ENCODE measurements at places on chromosomes 2 and 18. TPM values are rescaled to one million over a fixed set of nuclear protein-coding genes. Genes with fewer than 3 reads are reported as not detected.

- no peak overlapping the region for H3K27ac ChIP-seq
- H3K27me3 ChIP-seq = no peaks in the 10 kb centered on the region
- DNase-seq = no peak
- no peak overlapping the region for H3K4me3 ChIP-seq
Observed at GRCh38 chr2:104746858-104747257, 107.1 kb upstream of the POU3F3 start.

DNA sequence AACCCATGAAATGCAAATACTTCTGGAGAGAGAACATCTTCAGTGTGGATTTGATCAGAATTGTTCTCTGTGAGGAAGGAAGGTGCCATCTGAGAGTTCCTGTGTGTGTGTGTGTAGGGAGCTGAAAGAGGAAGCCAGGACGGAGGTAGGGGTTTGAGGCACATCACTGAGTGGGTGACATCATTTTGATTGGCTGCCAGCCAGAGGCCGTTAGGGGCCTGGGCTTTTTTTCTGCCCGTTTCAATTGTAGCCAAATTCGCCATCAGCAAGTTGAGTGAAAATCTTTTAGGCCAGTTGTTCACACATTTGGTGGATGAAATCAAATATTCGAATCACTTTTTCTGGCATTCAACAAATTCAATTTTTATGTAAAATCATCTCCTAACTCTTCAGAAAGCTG, 48.9 kb downstream of the TSN start:
- DNase-seq = peak; percentile 32
- peaks cover 11% of the 10 kb centered on the region for H3K27me3 ChIP-seq
- H3K27ac ChIP-seq = no peak overlapping the region
- no peaks in the 10 kb centered on the region for H3K36me3 ChIP-seq

- no peak for DNase-seq
- H3K27me3 ChIP-seq = no peaks in the 10 kb centered on the region
- H3K27ac ChIP-seq = no peak overlapping the region
- no peak overlapping the region for H3K4me3 ChIP-seq
Observed at GRCh38 chr2:5389740-5390139, 302.4 kb upstream of the SOX11 start.

DNA sequence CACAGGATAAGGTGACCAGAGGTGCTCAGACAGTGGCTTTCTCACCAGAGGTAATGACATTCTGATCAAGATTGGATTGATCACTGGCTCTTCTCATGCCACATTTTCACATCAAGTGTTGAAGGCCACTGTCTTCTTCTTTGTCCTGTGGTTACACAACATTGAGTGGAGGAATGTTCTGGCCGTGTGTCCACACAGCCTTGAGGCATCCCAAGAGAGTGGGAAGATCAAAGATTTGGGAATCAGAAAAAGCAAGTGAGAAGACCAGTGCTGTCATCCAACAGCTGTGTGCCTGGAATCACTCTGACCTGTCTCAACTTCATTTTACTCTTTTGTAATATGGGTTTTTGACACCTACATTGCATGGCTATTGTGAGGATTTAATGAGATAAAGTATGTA, 67.4 kb downstream of the IL1R2 start:
- H3K4me1 ChIP-seq = peaks cover 23% of the 10 kb centered on the region
- no peak overlapping the region for H3K4me3 ChIP-seq
- no peaks in the 10 kb centered on the region for H3K36me3 ChIP-seq
- no peak overlapping the region for H3K27ac ChIP-seq

DNA sequence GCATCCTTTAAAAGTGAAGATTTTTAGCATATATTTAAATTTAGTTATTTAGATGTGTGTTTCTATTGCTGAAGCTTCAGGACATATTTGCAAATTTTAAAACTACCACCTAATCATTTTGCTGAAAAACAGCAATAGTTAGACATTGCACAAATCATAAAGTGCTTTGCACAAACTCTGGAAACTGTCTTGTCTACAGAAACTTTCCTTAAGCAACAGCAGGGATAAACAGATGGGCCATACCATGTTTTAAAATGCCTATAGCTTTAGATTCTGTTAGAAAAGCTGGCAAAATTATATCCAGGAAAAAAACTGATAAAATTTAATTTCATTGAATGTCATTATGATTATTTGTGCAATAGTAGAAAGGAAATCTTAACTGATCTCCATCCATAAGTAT, 1313.9 kb upstream of the ACVR2A start:
- DNase-seq = no peak
- H3K27me3 ChIP-seq = no peaks in the 10 kb centered on the region
- no peak overlapping the region for H3K27ac ChIP-seq
- H3K4me3 ChIP-seq = no peak overlapping the region
- H3K36me3 ChIP-seq = no peaks in the 10 kb centered on the region
- H3K4me1 ChIP-seq = no peaks in the 10 kb centered on the region

DNA sequence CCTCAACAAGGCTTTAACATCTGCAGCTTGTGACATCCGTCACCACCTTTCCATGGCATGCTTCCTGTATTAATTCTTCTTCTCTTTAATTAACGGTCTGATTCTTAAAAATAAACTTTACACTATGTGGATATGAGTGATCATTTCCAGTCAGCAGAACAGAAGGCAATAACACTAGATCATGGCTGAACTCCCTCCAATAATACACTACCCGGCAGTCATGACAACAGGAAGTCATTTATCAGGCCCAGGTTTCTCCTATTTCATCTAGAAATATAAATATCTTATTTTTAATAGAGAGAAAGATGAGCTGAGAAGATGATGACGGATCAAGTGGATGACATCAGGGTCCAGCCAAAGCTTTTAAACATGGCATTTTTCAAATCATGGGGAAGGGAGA, 792.2 kb downstream of the SLC4A3 start:
- H3K4me3 ChIP-seq = no peak overlapping the region
- no peak overlapping the region for H3K27ac ChIP-seq
- no peaks in the 10 kb centered on the region for H3K4me1 ChIP-seq
- peak; percentile 19 for DNase-seq
- H3K27me3 ChIP-seq = no peaks in the 10 kb centered on the region

DNA sequence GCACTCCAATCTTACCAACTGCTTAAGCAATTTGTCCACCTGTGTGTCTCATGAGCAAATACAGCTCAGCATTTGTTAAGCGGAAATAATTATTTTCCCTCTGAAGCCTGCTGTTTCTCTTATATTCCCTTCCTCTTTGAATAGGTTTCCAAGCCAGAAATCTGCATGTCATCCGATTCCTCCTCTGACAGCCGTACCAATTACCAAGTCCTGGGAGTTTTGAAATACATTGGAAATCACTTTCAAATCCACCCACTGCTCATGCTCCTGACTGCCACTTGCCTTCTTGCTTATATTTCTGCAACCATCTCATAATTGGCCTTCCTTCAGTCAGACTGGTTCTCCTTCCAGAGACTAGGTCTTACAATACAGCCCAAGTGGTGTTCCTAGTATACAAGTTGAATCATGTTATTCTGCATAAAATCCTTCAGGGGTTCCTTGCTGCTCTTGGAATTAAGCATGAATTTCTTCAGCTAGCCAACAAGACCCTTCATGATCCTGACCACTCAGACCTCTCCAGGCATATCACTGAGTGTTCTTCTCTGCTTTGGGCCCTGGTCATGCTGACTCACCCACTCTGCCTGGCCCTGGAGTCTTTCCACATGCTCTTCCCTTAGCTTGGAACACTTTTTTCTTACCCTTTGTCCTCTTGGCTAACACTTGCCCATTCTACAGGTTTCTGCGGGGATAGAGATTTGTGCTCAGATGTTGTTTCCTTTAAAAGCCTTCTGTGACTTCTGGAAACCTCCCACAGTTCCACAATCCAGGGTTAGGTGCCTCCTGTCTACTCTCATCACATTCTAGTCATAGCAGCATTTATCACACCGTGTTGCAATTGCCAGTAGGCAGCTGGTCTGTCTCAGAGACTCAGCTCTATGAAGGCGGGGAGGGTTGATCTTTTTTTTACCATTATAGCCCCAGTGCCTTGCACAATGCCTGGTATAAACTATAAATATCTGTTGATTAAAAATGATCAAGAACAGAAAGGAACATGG, 157.6 kb downstream of the ARL6IP6 start:
- peaks cover 2% of the 10 kb centered on the region for H3K4me1 ChIP-seq
- H3K27me3 ChIP-seq = no peaks in the 10 kb centered on the region
- H3K36me3 ChIP-seq = no peaks in the 10 kb centered on the region
- 0 out of 2 replicates have a peak overlapping the region, but pooled peaks have one; percentile 31 for H3K27ac ChIP-seq
- no peak overlapping the region for H3K4me3 ChIP-seq
- peak; percentile 6 for DNase-seq

DNA sequence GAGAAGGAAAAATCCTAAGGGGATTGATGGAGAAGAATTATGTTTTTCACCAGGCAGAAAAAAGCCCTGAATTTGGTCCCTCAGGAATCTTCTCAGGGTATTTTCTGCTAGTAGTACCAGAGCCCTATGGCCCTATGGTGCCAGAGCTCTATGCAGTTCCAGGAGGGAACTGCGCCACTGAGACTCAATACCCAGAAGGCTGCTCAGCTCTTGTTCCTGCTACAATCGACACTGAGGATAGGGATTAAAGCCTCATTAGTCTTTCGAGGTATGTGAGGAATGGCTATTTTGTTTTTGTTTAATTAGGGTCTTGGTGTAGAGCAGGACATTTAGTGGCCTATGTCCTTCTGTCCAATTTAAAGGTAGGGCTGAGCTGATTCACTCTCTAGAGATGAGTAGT, 21.7 kb upstream of the PPP3R1 start:
- peaks cover 2% of the 10 kb centered on the region for H3K27me3 ChIP-seq
- no peak overlapping the region for H3K27ac ChIP-seq
- DNase-seq = no peak
- no peak overlapping the region for H3K4me3 ChIP-seq
- H3K36me3 ChIP-seq = no peaks in the 10 kb centered on the region
- no peaks in the 10 kb centered on the region for H3K4me1 ChIP-seq

DNA sequence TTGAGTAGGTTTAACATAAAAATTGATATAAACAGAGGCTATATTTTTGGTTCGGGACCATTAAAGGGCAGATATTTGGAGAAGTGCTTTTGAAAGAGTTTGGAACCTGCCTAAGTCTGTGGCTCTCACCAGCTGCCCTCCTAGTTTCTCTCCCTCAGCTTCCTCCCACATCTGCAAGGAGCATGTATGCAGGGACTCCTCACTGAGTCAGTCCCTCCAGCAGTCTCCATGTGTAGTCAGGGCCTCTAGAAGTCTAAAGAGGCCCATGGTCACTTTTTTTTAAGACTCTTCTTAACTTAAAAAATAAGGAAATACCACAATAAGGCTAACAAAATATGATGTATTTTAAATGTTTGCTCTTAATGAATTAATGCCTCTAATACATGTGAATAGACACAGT, 220.0 kb upstream of the TANK start:
- no peaks in the 10 kb centered on the region for H3K36me3 ChIP-seq
- H3K27me3 ChIP-seq = no peaks in the 10 kb centered on the region
- no peak overlapping the region for H3K4me3 ChIP-seq
- no peaks in the 10 kb centered on the region for H3K4me1 ChIP-seq
- peak; percentile 59 for DNase-seq

- no peak overlapping the region for H3K27ac ChIP-seq
- H3K36me3 ChIP-seq = no peaks in the 10 kb centered on the region
- H3K27me3 ChIP-seq = no peaks in the 10 kb centered on the region
- no peaks in the 10 kb centered on the region for H3K4me1 ChIP-seq
Observed at GRCh38 chr18:46464926-46465655, 191.9 kb downstream of the LOXHD1 start.

DNA sequence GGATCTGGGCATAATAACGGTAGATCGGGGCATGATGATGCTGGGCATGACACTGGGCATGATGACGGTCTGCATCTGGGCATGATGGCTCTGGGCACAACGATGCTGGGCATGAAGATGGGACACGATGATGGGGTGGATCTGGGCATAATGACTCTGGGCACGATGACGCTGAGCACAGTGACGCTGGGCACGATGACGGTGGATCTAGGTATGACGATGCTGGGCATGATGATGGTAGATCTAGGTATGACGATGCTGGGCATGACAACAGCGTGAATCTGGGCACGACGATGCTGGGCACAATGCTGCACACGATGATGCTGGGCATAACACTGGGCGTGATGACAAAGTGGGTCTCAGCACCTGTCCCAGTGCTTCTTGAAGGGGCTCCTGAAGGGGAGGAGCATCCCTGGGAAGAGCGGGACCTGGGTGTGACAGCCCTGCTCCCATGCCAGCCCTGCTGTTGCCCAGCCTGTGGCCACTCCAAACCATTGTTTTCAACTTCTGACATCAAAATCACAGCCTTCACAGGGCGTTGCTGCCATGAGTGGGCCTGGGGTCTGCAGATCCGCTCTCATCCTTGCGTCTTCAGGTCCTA, 30.4 kb upstream of the ALLC start:
- no peak for DNase-seq
- no peaks in the 10 kb centered on the region for H3K27me3 ChIP-seq
- no peak overlapping the region for H3K4me3 ChIP-seq
- peaks cover 15% of the 10 kb centered on the region for H3K4me1 ChIP-seq
- H3K36me3 ChIP-seq = no peaks in the 10 kb centered on the region
- peak overlapping the region; percentile 80 for H3K27ac ChIP-seq

DNA sequence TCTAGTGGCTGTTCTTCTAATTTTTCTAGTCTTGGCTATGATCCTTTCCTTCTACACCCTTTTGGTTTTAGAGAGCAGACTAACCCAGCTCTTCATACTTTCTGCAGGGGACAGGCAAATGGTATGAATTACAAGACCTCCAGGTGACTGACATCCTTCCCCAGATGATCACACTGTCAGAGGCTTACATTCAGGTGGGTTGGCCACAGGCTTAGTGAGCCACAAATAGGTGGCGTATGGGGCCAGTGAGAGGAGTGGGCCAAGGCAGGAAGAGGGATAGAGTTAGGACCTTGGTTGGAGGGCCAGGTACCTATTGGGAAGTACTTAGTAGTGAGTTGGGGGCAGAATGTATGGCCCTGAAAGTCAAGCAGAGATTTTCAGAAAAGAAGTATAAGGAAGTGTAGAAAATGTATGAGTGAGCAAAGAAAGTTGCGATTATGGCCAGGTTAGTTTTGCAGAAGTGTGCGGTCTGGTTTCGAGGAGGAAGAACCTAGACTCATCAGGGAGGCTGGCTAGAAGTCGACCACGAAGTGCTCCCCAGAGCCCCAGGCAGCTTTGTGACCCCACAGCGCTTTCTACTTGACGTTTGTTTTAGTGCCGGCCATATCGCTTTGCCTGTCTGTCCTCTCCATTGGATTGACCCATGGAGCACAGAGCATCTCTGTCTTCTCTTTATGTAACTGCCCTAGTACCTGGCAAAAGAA, 20.0 kb downstream of the SFTPB start:
- no peaks in the 10 kb centered on the region for H3K27me3 ChIP-seq
- H3K36me3 ChIP-seq = peaks cover 52% of the 10 kb centered on the region
- no peak for DNase-seq
- no peak overlapping the region for H3K4me3 ChIP-seq

Gene HOXD11
- total RNA-seq = not detected

Gene LHCGR
- under 0.01 TPM for total RNA-seq

Gene CDCA7
- total RNA-seq = 12.0 TPM
